ENCODE measurements at places on chromosomes 12 and 14. TPM values are rescaled to one million over a fixed set of nuclear protein-coding genes. Genes with fewer than 3 reads are reported as not detected.

OR6C6 gene
- total RNA-seq = not detected

LRP1-AS gene
- total RNA-seq = not detected

BAZ2A gene
- 87.3 TPM for total RNA-seq

LUM gene
- total RNA-seq = not detected

ADAM21 gene
- total RNA-seq = 0.37 TPM

ANO2 gene
- not detected for total RNA-seq

NUDT14 gene
- 27.4 TPM for total RNA-seq

TPH2 gene
- not detected for total RNA-seq

CYP27B1 gene
- total RNA-seq = 27.5 TPM

KRT82 gene
- not detected for total RNA-seq

NKX2-1 gene
- not detected for total RNA-seq

FBLN5 gene
- total RNA-seq = 4.3 TPM

PRR13 gene
- 147 TPM for total RNA-seq

TESPA1 gene
- not detected for total RNA-seq

PPP1R36 gene
- 0.47 TPM for total RNA-seq

GALNT6 gene
- 24.8 TPM for total RNA-seq

NR4A1 gene
- 2.9 TPM for total RNA-seq

SMIM41 gene
- total RNA-seq = not detected

SLC35E3 gene
- total RNA-seq = 7.3 TPM

YAF2 gene
- total RNA-seq = 49.6 TPM

STRAP gene
- total RNA-seq = 233 TPM

CLEC12A gene
- not detected for total RNA-seq

CLEC2B gene
- 1.8 TPM for total RNA-seq

ZDHHC22 gene
- total RNA-seq = not detected

LTBP2 gene
- 16.8 TPM for total RNA-seq

CEBPE gene
- not detected for total RNA-seq

KIF26A gene
- total RNA-seq = 0.39 TPM

PROX2 gene
- total RNA-seq = not detected

SLCO1B1 gene
- not detected for total RNA-seq

KCNJ8 gene
- total RNA-seq = not detected

CPNE8 gene
- total RNA-seq = 17.0 TPM

ESPL1 gene
- total RNA-seq = 12.1 TPM

RERGL gene
- not detected for total RNA-seq

LPAR5 gene
- 2.5 TPM for total RNA-seq

ACSS3 gene
- total RNA-seq = not detected

ACACB gene
- total RNA-seq = 1.3 TPM

FANCM gene
- total RNA-seq = 6.6 TPM

Data from MCF 10A (cell line).